Glomerular endothelial cell (primary cell): ENCODE measurements at places on chromosomes 13 and 19.
A peak's percentile ranks its signal among the peaks of the same experiment; 100 is the strongest.

GRCh38 chr13:26133851-26134250 is 82.0 kb upstream of the SHISA2 start:
- DNase-seq: no peak

DNA sequence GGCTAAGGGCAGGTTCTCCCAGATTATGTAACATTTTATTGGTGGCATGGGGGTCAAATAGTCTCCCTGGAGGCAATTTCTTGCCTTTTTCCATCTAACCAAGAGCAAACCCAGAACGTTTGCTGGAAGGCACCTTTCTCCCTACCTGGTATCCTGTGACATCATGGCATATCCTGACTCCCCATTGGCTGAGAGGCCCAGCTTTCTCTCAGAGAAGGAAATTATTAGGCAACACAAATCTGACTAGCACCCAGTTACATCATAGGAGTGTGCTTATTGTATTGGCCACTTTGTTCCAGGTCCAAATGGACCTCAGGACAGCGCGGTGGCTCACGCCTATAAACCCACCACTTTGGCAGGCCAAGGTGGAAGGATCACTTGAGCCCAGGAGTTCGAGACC is 13.0 kb downstream of the NTN5 start:
- no peak for DNase-seq

DNA sequence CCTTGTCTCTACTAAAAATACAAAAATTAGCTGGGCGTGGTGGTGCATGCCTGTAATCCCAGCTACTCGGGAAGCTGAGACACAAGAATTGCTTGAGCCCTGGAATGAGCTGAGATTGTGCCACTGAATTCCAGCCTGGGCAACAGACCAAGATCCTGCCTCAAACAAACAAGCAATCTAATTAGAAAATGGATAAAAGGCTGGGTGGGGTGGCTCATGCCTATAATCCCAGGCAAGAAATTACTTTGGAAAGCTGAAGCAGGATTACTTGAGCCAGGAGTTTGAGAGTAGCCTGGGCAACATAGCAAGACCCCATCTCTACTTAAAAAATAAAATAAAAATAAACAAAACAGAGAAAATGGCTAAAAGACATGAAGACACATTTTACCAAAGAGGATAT is 77.0 kb downstream of the CAB39L start:
- DNase-seq: no peak

DNA sequence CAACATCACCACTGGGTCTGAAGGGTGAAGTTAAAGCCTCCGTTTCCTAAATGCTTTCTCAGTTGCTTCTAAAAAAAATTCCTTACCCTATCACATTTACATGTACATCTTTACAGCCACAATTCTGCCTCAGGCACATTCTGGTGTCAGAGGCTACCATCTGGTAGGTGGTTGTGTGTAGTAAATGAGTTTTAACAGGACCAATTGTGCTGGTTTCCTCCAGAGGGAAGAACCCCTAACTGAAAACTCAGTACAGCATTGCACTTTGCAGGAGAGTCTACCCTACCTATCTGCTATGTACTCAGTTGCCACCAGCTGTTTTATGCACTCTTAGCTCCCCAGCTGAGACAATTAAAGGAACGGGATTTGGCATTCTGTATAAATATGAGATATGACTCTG is 1576.5 kb downstream of the PCDH9 start:
- DNase-seq: no peak

GRCh38 chr13:26202365-26202972 is 19.6 kb downstream of the RNF6 start:
- no peak for DNase-seq

DNA sequence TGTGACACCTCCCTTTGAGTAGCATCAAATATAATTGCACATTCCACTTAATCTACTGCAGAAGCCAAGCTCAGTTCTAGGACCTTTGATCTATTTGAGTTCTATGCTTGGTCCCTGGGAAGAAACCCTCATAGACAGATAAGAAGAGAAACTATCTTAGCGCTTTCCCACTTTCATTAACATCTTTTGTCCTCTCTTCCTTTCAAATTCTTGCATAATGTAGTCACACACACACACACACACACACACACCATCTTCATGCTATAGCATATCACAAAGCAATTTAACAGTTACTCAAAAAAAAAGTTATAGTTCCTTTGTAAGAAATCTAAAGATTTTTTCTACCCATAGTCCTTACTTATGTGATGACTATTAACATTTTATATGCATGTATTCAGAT is 735.9 kb upstream of the PCDH9 start:
- no peak for DNase-seq

DNA sequence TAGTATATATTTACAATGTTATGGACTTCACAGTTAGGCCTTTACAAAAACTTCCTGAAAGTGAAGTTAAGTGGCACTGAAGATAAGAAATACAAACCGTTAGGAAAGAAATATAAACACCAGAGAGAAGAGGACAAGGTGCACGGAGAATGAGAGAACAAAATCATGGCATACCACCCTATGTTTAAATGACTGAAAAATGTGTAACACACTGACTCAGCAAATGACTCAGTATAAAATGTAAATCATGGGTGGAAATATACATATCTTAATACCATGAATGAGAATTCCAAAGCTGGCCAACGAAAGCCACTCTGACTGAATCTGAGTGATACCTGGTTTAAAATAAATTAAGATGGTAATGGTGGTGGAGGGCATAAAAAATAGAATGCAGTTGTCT is 260.8 kb downstream of the DNAJC15 start:
- DNase-seq: no peak

- no peak for DNase-seq
Observed at GRCh38 chr13:76245920-76246319, 609.8 kb downstream of the LMO7 start.

- no peak for DNase-seq
Observed at GRCh38 chr13:30830638-30830965, 75.5 kb upstream of the MEDAG start.

- no peak for DNase-seq
Observed at GRCh38 chr13:41981951-41982715, 21.2 kb upstream of the VWA8 start.

DNA sequence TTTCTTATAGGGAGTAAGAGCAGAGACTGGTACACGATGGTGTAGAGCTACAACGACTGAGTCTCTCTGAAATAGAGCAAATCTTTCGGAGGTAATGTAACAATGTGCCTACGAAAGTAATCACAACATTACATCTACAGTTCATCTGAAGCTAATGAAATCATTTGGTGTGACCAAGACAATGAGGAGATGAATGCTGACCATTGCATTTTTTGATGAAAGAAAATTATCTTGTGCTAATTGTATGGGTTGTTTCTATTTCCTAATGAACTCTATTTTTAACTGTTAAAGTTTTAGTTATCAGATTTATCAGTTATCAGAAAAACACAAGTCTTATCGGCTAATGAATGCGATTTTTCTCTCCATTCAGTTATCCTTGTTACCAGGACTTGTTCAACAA is 913.4 kb downstream of the SLITRK6 start:
- DNase-seq: no peak

- no peak for DNase-seq
Observed at GRCh38 chr19:32877323-32877912, 7.9 kb upstream of the SLC7A9 start.

- DNase-seq: no peak
Observed at GRCh38 chr19:42246922-42247639, 4.7 kb upstream of the GSK3A start.

GRCh38 chr19:15297416-15298224 is 34.7 kb downstream of the BRD4 start:
- no peak for DNase-seq

DNA sequence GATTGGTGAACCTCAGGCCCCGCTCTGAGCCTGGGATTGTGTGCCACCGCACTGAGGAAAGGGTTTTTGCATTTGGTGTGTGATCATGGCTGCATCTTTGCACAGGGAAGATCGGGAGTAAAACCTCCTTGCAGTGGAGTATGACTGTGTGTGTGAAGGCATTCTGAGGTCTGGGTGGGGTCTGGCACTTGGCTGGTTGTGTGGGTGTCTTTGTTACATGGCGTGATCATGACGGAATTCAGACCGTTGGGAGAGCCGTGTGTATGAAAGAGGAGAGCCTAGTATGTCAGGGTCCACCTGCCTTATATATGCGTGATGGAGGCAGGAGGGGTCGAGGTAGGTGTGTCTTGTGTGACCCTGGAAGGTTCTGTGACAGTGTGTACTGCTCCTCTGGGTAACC is 740 bp upstream of the BEST2 start:
- DNase-seq: no peak

DNA sequence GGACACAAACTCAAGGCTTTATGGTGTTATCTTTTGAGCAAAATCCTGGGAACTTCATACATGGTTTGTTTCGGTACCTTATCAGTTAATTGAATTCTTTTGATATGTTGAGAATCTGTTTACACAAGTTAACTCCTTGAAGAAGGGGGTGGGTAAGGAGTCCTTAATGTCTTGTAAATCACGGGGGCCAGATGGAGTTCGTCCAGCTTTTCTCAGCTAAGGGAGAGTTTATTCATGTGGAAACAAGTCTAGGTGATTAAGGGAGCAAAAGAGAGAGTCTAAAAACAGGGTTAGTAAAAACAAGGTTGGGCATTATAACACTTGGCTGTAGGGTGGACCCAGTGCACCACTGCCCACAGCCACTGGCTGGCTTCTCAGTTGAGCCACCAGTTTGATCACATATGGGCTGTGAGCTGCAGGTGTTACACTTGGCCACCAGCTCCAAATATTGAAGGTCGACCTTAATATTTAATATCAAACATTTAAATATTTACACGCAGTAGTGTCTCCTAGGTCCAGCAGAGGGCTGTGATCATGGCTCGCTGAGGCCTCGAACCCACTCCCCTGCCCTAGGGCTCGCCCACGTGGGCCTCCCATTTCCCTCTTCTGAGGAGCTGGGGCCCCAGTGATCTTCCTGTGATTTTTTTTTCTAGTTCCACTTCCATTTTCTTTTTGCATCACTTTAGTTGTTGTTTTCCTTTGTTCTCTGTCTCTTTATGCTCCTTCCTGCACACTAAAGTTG is 21.0 kb upstream of the ZNF43 start:
- no peak for DNase-seq

DNA sequence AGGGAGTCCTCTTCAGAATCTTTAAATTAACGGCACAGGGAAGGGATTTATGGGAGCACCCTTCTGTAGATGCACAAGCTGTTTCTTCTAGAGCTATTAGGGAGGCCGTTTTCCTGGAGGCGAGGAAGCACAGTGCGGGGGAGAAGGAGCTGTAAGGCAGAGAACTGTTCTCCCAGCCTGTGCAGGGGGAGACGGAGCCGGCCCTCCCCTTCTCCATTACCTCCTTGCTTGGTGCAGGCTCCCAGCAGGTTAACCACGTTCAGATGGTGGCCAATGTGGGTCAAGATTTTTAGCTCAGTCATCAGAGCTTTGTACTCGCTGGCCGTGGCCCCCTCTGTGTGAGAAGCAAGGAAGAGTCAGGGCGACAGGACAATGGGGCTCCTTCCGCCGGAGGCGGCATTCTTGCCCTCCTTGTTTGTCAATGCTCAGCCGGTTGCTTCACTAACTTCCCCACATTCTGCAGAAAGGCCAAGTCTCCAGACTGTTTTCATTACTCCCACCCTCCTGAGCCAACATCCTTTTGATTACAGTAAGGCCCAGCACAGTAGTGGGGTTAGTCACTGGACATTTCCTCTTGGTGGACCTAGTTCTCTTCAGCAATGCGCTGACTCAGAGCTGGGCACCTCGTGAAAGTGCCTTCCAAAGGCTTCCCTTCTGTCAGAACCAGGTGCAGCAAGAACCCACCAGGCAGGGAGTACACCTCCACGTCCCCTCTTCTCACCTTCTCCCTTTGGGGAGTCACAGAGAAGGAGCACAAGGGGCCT is 165.4 kb downstream of the FLT1 start:
- peak; percentile 98 for DNase-seq

GRCh38 chr13:100724568-100724967 is 50.0 kb upstream of the TMTC4 start:
- DNase-seq: no peak

DNA sequence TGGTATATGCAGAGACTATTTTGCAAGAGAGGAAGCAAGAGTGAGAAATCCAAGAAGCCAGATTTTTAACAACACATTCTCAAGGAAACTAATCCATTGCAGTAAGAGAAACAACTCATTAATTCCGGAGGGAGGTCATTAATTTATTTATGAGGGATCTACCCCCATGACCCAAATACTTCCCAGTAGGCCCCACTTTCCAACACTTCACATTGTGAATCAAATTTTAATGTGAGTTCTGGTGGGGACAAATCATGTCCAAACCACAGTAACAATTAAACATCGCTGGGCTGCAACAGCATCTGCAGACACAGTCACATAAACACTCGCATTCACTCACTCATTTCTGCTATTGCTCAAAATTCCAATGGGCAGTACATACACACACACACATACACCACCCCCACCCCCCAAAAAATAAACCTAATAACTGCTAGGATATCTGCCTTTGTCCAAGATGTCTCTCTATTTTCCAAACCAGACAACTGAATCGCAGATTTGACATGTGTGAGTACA is 1483.7 kb downstream of the PCDH9 start:
- no peak for DNase-seq

GRCh38 chr19:6797646-6798045 is 25.1 kb downstream of the VAV1 start:
- DNase-seq: no peak

DNA sequence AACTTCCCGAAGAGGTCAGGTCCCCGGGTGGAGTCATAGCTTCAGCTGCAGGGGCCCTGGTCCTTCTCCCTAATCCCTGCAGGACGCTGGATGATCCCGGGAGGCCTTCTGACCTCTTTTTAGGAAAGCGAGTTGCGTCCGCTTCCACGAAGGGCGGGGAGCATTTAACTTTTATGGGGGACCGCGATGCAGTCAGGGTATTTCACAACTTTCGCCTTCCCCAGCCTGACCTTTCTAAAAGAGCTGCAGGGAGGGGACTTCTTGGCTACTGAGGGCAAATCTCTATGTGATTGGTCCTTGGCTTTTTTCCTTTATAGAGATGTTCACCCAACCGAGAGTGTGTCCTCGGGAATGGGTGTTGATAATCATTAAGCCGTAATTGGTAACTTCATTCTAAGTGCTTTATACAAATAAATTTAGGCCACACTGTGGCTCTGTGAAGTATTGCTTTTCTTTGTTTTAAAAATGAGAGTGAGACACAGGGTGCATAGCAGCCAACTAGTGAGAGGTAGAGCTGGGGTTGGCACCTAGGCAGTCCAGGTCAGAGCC is 778 bp downstream of the ZNF230 start:
- DNase-seq: no peak

- peak; percentile 94 for DNase-seq
Observed at GRCh38 chr13:94549232-94550061, 46.5 kb downstream of the TGDS start.

DNA sequence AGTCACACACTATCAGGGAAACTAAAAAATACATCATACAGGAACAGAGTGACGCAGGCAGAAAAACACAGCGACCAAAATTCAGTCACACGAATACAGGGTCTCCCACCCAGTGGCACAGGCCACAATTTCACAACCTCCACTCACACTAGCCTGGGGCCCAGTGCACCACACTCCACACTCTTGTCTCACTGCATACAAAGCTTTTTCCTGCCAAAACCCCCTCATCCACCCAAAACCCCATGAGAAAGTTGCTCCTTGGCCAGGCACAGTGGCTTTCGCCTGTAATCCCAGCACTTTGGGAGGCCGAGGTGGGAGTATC is 1.2 kb downstream of the S1PR5 start:
- no peak for DNase-seq
